GM19239 (cell line): ENCODE measurements at places on chromosomes 11 and 22.

DNA sequence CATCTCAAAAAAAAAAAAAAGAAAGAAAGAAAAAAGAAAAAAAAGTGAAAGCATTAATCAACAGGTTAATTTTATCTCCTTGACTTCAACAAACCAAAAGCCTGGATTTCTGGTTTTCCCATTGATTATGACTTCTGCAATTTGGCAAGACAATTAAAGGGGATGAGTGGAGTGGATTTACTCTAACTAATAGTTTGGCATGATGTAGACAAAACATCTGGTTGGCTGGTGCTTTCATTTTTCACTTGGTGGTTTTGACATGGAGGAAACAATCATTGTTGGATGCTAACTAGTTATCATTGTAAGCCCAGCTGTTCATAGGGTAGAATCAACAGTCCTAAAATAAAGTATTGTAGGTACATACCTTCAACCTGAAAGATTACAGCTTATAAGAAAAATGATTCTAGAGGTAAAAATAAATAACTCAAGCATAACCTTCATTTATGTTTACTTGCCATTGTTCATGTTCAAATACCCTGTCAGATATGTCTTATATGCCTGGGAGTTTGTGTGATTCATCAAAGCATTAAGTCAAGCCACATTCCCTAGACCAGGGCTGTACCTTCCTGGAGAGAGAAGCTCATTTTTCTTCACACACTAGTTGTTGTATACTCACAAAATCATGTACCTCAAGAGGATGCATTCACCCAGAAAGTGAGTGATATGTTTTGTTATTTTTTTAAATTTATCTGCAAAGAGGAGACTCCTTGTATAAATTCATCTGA lies 15.1 kb downstream of the FIBIN start:
- DNase-seq, result no peak

- DNase-seq, result no peak
Measured at GRCh38 chr22:49321477-49322055, 506.1 kb downstream of the BRD1 start.

- no peak for DNase-seq
Measured at GRCh38 chr11:100908746-100909145, 220.9 kb downstream of the PGR start.

- no peak for DNase-seq
Measured at GRCh38 chr11:124798991-124799347, 1.2 kb downstream of the MSANTD2 start.

- no peak for DNase-seq
Measured at GRCh38 chr22:37771702-37772427, 35.9 kb upstream of the GCAT start.

GRCh38 chr11:95269036-95269819 lies 38.2 kb upstream of the SESN3 start:
- no peak for DNase-seq
